ENCODE measurements at places on chromosomes 6 and 20. TPM values are rescaled to one million over a fixed set of nuclear protein-coding genes. Genes with fewer than 3 reads are reported as not detected.

DNA sequence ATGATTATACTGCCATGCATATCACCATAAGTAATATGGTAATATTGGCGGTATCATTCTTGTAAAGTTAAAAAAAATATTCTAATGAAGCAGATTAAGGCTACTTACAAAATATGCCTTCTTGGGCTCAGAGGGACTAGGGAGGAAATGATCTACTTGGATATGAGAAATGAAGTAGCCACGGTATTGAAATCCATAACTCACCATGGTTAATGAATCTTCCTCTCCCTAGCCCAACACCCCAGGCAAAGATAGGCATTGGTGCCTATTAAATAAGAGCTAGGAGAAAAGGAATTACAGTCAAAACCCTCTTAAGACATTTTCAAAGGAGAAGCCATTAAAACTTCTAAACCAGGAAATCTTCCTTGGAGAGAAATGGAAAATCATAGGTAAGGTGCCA is 280.5 kb downstream of the TFAP2B start:
- no peak for DNase-seq

GRCh38 chr6:16658348-16659034 is 102.8 kb downstream of the ATXN1 start:
- peak; percentile 64 for DNase-seq

GRCh38 chr6:33173535-33174180 is 18.6 kb downstream of the COL11A2 start:
- no peak for DNase-seq

DNA sequence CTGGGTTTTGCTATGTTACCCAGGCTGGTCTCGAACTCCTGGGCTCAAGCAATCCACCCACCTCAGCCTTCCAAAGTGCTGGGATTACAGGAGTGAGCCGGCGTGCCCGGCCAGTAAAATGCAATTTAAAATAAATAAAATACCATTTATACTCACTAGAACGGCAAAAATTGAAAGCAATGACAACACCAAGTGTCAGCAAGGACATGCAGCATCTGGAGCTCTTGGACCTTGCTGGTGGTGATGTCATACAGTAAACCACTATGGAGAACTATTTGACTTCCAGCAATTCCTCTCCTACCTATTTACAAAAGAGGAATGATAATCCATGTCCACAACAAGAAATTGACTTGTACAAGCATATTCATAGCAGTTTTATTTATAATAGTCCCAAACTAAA is 105.7 kb upstream of the PHACTR1 start:
- no peak for DNase-seq

- DNase-seq = no peak
Observed at GRCh38 chr20:64072498-64073063, 6.7 kb downstream of the RGS19 start.

DNA sequence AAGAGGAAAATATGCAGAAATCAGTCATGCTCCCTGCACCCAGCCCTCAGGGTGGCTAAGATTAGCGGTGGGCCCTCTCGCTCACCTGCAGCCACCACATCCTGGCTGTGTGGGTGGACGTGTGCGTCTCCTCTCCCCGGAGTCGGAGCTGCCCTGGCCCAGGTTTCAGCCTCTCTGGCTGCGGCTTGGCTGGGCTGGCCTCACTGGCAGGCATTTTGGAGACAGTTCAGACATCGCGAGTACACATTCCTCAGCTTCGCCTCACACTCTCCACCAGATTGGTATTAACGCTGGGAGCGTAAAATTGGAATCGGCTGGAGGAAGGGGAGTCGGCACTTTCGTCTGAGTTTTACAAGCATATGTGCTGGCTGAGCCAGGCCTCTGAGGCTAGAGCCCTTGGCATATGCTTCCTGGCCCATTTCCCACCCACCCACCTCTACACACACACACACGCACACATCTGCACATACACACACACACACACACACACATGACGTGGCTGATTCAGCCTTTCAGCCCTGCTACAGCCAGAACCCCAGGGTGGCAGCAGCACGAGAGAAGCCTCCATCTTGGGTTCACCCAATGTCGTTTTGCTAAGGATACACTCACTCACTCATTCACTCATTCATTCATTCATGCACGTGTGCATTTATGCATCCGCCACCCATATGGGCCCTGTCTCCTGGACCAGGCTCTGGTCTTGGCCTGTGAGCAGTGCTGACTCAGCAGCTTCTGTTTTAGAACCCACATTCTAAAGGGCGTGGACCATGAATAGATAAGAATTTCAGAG is 42.9 kb downstream of the BCAS4 start:
- DNase-seq = no peak

DNA sequence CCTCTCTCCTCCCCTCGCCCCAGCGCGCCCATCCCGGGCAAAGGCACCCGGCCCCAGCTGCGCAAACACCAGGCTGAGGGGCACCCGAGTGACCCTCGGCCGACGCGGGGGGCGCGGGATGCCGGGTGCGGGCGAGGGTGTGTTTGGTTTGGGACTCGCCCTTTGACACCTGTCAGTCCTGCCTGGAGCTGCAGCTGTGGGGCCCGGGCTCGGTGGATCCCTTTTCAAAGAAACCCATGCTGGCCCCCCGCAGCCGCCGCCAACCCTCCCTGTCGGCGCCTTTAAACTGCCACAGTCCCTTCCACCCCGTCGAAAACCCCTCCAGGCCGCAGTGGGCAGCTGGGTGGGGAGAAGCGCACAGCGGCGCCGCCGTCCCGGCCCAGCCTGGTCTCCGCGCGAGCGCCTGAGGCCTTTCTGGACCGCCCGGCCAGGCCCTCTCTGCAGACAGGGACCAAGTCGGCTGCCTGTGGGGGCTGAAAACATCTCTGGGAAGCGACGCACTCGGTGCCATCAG is 5.5 kb downstream of the FOXQ1 start:
- no peak for DNase-seq

- no peak for DNase-seq
Observed at GRCh38 chr6:130708338-130708737, 118.9 kb upstream of the SMLR1 start.

DNA sequence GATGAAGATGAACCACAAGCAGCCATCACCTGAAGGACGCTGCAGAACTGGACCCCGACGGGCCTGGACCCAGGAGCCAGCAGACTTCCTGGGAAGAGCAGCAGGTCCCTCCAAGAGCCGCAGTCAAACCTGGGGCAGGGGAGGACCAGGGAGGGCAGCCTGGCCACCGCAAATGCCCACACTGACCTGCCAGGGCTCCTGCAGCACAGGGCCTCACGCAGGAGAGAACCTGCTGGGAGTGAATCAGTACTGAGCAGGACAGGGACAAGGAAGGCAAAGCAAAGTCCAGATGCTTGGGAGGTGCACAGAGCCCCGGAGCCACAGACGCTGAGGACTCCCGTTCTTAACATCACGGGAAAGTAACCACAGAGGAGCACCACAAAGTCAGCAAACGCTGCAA is 75.2 kb downstream of the TAF4 start:
- no peak for DNase-seq

GRCh38 chr20:31840906-31841816 is 4.2 kb downstream of the FOXS1 start:
- no peak for DNase-seq

DNA sequence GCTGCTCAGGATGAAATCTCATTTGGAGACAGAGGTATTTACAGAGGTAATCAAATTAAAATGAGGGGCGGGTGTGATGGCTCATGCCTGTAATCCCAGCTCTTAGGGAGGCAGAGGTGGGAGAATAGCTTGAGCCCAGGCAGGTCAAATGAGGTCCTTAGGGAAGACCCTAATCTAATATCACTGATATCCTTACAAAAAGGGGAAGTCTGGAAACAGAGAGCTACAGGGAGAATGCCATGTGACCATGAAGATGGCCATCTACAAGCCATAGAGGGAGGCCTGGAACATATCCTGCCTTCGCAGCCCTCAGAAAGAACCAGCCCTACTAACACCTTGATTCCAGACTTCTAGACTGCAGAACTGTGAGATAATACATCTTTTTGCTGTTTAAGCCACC is 8.3 kb downstream of the MTCL3 start:
- DNase-seq = no peak

TTBK1 gene
- total RNA-seq = not detected

ROS1 gene
- total RNA-seq = not detected

LRRC73 gene
- total RNA-seq = not detected

CD2AP gene
- total RNA-seq = 8.0 TPM
